Psoas muscle (tissue), 8 donors: ENCODE measurements at places on chromosomes 16 and 17.

DNA sequence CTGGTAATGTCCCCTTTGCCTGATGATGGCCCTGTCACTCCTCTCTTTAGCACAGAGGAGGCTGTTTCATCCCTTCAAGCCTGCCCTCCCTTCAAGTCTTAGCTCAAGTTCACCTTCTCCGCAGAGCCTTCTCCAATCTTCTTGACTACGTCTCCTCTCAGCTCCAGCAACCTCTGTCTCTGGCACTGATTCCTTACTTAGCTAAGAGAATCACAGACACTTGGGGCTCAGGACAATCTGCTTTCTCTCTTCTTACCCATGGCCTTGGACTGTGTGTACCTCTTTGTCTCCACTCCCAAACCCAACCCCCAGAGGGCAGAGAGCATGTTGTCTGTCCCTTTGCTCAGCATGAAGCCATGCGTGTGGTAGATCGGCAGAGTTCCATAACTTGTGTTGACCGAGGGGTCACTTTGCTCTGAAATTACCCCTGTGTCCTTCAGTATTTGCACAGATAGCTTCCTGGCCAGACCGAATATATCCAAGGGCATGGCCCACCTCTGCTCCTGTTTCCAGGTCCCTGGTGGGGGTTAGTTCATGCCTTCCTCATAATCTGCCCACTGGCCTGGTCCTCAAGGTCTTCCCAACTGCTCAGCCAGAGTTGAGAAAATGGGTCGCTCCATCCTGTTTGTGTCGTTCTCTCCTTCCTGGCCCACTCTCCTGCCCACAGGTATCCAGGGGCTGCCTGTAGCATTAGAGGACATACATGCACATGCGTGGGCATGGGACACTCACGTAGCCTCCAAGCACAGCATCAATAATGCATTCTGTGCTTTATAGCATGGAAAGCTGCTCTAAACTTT lies 41.6 kb downstream of the MAPT start:
- DNase-seq, result no peak

DNA sequence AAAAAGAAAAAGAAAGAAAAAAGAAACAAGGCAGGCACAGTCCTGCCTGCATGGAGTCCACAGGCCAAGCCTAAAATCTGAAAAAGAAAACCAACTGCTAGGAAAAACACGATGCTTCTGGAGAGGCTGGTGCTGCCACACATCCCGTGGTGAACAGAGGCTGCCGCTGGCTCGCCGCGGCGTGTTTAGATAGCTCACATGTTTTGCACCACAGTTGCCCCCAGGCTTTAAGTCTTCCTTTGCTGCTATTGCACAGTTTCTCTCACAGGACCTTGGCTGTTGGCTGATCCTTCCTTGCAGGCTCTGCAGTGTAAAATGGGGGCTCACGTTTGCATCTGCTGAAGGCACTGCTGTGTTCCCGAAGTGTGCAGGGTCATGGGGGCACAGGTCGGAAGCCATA lies 8.6 kb downstream of the SLC6A4 start:
- no peak for DNase-seq

DNA sequence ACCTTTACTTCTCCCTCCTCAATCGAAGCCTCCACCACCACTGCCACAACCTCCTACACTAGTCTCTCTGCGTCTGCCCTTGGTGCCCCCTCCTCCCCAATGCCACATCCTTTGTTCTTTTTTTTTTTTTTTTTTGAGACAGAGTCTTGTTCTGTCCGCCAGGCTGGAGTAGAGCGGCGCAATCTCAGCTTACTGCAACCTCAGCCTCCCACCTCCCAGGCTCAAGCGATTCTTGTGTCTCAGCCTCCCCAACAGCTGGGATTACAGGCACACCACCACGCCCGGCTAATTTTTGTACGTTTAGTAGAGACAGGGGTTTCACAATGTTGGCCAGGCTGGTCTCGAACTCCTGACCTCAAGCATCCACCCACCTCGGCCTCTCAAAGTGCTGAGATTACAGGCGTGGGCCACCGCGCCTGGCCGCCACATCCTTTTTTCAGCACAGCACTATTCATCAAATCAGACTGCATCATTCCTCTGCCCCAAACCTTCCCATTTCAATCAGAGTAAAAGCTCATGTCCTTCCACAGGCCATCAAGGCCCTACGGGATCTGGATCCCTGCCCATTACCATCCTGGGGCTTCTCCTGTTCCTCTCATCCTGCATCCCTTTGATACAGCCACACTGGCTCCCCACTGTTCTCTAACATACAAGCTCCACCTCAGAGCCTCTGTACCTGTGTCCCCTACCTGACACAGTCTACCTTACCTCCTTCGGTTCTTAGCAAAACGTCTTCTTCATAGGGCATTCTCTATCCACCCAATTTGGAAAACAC lies 2.0 kb downstream of the KLHL11 start:
- no peak for DNase-seq

DNA sequence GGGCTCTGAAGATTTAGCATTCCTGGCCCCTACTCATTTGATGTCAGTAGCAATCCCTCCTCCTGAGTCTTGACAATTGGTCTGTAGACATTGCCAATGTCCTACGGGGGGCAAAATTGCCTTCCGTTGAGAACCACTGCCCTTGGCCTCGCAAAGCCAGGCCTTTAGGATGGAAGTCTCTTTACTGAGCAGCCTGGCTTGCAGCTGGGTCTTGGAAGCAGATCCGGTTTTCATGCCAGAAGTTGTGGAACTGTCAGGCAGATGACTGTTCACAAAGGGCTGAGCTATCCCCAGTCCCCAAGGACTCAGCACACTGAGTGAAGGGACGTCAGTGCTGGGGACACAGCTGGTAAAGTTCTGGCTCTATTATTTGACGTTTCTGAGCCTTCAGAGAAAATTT lies 83.2 kb downstream of the WSCD1 start:
- DNase-seq, result no peak

DNA sequence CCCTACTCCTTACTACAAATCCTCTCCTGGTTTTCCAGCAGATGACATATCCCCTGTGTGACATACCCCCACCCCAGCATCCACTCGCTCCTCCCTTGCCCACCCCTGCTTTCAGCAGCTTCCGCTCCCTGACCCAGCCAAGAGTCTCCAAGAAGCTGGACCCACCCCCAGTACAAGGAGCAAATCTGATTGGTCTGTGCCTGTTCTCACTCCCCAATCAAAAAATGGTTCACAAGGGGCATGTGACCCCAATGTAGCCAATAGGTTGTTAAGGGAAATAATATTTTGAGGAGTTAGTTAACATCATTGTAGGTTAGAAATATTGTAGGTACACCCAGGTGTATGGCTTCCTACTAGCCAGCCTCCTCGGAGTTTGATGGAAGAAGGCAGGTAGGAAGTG lies 70.1 kb downstream of the GP2 start:
- no peak for DNase-seq

DNA sequence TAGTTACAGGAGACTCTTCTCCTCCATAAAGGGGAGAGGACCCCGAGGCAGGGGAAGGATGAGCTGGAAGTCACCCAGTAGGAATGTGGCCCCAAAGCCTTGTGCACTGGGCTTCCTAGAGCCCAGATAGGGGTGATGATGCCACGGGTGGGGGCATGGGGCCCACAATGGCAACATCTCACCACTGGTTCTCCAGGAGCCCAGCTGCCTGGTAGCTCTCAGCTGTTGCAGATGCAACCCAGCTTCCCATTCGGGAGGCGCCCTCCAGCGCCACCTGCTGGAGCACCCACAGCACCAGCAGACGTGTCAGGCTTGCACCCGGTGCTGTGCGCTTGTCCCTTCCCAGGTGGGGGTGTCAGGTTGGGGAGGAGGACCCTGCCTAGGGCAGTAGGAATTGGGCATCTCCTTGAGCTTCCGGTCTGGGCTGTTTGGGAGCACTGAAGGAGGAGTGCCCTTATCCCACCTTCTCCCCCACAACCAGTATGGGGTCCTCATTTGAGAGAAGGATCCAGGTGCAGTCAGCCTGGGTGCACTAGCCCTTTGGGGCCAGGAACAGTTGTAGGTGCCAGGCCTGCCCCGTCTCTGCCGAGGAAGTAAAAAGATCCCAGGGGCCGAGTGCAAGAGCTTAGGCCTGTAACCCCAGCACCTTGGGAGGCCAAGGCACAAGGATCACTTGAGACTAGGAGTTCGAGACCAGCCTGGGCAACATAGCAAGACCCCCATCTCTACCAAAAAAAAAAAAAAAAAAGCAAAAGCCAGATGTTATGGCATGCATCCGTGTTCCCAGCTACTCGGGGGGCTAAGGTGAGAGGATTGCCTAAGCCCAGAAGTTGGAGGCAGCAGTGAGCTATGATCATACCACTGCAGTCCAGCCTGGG lies 14.4 kb downstream of the CDIPT start:
- peak; percentile 91 for DNase-seq

- DNase-seq, result no peak
These were observed 90.9 kb upstream of the EEF2KMT start for GRCh38 chr16:5188318-5188988.

GRCh38 chr17:45394913-45395568 lies 37.6 kb downstream of the ARHGAP27 start:
- DNase-seq, result peak; percentile 82
